NCI-H2107 (cell line): ENCODE measurements at places on chromosomes 12 and 14.

GRCh38 chr12:124713436-124714082 is 146.1 kb upstream of the NCOR2 start:
- DNase-seq, result no peak

DNA sequence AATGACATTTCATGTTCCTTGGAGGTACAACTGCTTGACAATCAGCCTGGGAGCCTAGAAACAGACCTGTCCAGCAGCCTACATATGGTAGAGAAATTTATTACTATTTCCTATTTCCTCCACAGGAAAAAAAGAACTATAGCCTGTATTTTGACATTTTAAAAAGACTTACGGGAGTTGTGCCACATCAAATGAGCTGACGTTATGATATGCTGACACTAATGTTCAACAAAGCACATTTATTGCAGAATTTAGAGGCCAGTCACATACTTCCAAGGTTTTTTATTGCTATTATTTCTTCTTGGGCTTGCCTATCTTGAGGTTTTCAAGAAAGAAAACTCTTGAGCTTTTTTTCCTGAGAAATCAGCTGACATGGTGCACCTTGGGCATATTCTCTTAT is 305.3 kb downstream of the LRIG3 start:
- no peak for DNase-seq

DNA sequence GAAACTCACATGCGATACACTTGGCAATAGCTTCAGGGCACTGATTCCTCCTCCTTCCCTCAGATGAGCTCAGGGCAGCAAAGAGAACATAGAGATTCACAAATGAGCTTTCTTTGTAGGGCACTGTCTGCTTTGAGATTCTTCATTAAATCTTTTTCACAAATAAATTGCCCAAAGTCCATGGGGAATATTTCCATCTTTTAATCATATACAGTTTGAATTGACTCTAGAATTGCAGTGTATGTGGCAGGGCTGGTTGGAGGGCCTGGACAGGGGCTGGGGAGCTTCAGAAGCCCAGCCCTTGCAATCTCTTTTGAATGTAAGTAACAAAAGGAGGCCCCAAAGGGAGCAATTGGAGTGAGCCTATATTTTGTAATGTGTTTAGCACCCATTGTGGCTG is 197.5 kb downstream of the NOVA1 start:
- DNase-seq, result no peak

DNA sequence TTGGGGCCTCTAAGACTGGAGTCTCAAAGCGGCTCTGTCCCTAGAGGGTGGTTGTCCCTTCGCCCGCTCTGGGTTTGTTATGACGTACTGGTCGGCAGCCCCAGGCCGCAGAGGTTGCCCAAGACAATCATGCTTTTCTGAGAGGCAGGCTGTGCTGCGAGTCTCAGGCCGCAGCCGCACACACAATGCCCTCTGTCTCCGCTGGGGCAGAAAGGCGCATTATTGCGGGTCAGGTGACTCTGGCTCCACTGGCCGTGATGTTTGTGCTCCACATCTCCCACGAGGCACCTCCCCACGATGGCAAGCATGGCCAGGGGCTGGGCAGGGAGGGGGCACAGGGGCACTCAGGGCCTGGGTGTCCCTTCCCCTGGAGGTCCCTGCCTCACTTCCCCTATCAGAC is 21.0 kb upstream of the PLEKHG3 start:
- no peak for DNase-seq

- DNase-seq, result no peak
Observed at GRCh38 chr12:75058228-75058627, 151.4 kb downstream of the KCNC2 start.

GRCh38 chr12:113456761-113457160 is 14.9 kb downstream of the LHX5 start:
- no peak for DNase-seq

DNA sequence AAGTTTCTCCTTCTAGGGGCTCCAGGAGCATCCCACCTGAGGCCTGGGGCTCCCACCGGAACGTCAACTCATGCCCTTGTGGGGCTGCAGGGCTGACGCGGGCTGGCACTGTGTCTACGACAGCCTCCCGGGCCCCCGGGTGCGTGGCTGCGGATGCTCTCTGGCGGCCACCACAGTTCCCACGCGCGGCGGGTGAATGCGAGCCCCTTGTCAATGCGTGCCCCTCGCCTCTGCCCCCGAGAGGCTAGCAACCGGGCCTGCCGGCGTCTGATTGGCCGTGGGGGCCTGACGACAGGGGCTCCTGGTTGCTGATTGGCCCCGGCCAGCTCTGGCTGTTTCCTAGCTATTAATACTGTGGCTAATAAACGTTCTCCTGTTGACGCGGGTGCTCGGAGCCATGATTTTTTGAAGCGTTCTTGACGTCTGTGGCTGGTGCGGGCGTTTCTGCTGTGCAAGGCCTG is 1.8 kb upstream of the MEG3 start:
- no peak for DNase-seq
